ENCODE measurements at places on chromosomes 3 and 15. TPM values are rescaled to one million over a fixed set of nuclear protein-coding genes. Genes with fewer than 3 reads are reported as not detected.

DNA sequence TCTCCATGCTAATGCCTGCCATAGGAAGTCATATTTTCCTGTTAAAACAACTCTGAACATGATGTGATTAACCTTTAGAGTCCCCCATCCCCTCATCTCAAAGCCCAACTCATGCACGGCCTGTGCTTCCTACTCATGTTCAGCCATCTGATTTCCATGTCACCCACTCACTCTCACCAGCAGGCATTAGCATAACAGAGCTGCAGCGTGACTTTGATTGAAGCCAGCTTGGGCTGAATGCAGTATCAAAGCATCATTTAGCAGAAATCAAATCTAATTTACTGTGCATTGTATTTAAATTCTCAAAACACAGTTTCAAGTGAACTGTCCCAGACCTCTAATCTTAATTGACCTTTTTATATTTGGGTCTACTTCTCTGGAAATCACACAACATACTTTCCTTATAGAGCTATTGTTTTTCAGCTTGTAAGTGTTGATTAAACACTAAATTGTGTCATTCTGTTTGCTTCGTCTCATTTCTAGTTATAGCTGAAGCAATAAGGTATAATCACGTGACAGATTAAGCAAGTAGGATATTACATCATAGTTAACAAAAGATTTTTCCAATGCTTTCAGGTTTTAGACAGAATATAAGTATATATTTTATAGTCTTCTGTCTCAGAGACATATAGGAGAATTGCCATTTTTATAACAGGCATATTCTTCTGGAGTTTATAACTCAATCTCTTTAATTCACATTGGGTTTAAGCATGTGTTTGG lies 501.5 kb downstream of the ROBO2 start:
- no peak overlapping the region for H3K27ac ChIP-seq
- H3K36me3 ChIP-seq = no peaks in the 10 kb centered on the region
- no peak overlapping the region for H3K4me3 ChIP-seq
- no peaks in the 10 kb centered on the region for H3K4me1 ChIP-seq
- no peak for DNase-seq

The FEZF2 gene
- total RNA-seq = not detected

The CILP gene
- 0.12 TPM for total RNA-seq

DNA sequence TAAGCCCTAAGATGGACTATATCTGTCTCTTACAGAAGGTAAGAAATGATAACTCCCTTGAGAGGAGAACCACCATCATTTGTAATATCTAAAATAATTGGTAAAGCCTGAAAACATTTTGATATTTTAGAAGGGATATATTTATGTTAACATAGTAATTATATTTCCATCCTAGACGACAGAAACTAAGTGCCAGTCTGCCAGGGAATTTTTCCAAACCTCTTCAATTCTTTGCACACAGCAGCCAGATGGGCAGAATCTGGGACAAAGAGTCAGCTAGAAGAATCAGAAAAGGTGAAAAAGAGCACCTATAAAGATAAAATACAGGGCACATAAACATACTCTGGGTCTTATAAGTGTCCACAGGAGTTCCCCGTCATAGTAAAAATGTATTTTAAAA lies 70.0 kb upstream of the CBLB start:
- no peaks in the 10 kb centered on the region for H3K36me3 ChIP-seq
- H3K27ac ChIP-seq = no peak overlapping the region
- no peaks in the 10 kb centered on the region for H3K27me3 ChIP-seq
- H3K4me1 ChIP-seq = no peaks in the 10 kb centered on the region

GRCh38 chr3:168250415-168250861 lies 154.7 kb upstream of the GOLIM4 start:
- no peak for DNase-seq
- no peaks in the 10 kb centered on the region for H3K36me3 ChIP-seq
- H3K27me3 ChIP-seq = peaks cover 63% of the 10 kb centered on the region
- H3K4me1 ChIP-seq = peaks cover 7% of the 10 kb centered on the region

The ALG3 gene
- 52.2 TPM for total RNA-seq

The GRK7 gene
- 0.12 TPM for total RNA-seq

The IGDCC3 gene
- total RNA-seq = not detected

DNA sequence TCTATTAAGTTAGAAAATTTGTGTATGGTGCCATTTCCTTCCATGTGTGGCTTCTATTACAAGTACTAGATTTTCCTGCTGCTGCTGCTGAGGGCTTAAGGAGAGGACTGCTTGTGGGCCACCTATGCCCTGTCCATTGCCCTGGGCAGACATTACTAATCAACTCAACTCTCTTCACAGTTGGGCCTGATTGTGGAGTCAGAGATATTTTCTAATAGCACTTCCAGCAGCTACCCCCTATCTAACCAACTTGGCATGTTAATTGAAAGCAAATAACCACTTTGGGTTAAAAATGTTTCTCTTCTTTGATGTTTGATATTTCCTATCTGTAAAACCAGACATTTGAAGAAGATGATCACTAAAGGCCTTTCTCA lies 242.0 kb downstream of the EDEM1 start:
- H3K4me1 ChIP-seq = peaks cover 3% of the 10 kb centered on the region
- peaks cover 9% of the 10 kb centered on the region for H3K27me3 ChIP-seq

DNA sequence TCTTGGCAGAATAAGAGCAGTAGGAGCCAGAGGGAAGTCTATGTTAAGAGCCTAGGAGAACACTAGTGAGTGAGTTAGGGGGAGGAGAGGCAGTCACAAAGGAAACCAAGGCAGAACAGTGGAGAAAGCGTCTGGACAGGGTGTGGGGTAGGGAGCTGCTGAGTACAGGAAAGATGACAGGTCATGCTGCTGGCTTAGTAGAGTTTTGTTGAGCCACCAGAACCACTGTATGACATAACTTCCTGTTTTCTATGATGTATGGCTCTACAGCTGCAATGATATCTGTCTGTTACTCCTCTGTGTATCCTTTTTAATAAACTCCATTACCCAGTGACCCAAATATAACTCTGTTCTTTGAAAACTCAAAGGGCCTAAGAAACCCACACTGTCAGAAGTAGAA lies 10.6 kb upstream of the STT3B start:
- peaks cover 11% of the 10 kb centered on the region for H3K4me1 ChIP-seq
- H3K27me3 ChIP-seq = peaks cover 3% of the 10 kb centered on the region
- DNase-seq = peak; percentile 69
- H3K4me3 ChIP-seq = peak overlapping the region; percentile 71
- H3K27ac ChIP-seq = peak overlapping the region; percentile 74

GRCh38 chr15:42608110-42608531 lies 32.7 kb downstream of the STARD9 start:
- H3K36me3 ChIP-seq = no peaks in the 10 kb centered on the region
- peak overlapping the region; percentile 80 for H3K4me3 ChIP-seq
- peak overlapping the region; percentile 32 for H3K27ac ChIP-seq
- H3K4me1 ChIP-seq = peaks cover 41% of the 10 kb centered on the region
- peak; percentile 77 for DNase-seq
- no peaks in the 10 kb centered on the region for H3K27me3 ChIP-seq

GRCh38 chr15:63560741-63561448 lies 36.3 kb upstream of the FBXL22 start:
- no peak for DNase-seq
- no peaks in the 10 kb centered on the region for H3K27me3 ChIP-seq
- H3K36me3 ChIP-seq = peaks cover 12% of the 10 kb centered on the region
- H3K4me3 ChIP-seq = peak overlapping the region; percentile 53
- H3K4me1 ChIP-seq = peaks cover 24% of the 10 kb centered on the region
- peak overlapping the region; percentile 61 for H3K27ac ChIP-seq

- peaks cover 12% of the 10 kb centered on the region for H3K36me3 ChIP-seq
- H3K27ac ChIP-seq = no peak overlapping the region
- no peaks in the 10 kb centered on the region for H3K4me1 ChIP-seq
- H3K4me3 ChIP-seq = no peak overlapping the region
Observed at GRCh38 chr3:96986241-96986640, 171.8 kb downstream of the EPHA6 start.

DNA sequence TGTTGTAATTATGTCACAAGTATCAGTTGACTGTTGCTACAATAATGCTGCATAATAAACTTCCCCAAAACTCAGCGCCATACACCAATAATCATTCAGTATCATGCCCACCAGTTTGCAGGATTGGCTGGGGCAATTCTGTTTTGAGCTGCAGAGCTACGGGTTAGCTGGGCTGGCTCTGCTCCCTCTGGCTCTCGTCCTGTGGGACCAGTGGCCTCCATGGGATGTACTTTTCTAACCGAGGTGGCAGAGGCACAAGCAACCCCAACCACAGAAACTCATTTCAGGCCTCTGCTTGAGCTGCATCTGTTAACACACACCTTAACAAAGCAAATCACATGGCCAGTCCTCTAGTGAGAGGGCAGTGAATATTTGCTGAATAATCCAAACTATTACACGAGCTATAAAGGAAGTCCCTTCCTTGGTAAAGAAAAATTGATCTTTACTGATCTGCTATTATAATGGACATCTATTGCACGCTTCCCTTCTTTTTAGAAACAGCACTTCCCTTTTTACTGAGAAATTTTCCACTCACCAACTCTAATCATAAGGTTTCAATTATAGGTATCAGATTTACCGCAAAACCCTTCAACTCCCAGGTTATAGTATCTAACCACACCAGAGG lies 10.9 kb upstream of the BCL2A1 start:
- DNase-seq = no peak
- no peak overlapping the region for H3K27ac ChIP-seq
- no peaks in the 10 kb centered on the region for H3K36me3 ChIP-seq
- no peaks in the 10 kb centered on the region for H3K27me3 ChIP-seq
- H3K4me3 ChIP-seq = no peak overlapping the region

GRCh38 chr15:93359425-93360131 lies 270.6 kb upstream of the RGMA start:
- no peaks in the 10 kb centered on the region for H3K4me1 ChIP-seq
- no peak for DNase-seq
- H3K27ac ChIP-seq = no peak overlapping the region
- no peaks in the 10 kb centered on the region for H3K36me3 ChIP-seq
- H3K27me3 ChIP-seq = peaks cover 11% of the 10 kb centered on the region

The OSTN gene
- total RNA-seq = not detected

The OCA2 gene
- total RNA-seq = not detected

DNA sequence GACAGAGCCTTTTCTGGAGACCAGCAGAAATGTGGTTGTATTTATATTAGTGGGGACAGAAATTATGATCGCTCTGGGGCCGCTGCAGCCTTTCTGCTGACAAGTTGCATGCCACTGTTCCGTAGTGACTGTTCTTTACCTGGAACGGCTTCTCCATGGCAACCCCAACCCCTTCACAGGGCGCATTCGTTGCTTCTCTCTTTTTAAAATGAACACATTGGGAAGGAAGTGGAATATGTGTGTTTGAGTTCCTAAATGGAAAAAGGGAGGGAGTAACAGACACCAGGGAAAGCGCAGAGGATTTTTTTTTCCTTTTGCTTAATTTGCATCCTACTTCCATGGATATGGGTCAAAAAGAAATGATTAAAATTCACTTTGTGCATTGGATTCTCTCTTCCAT lies 482.0 kb upstream of the SUCLG2 start:
- H3K36me3 ChIP-seq = peaks cover 6% of the 10 kb centered on the region
- no peaks in the 10 kb centered on the region for H3K4me1 ChIP-seq
- H3K27me3 ChIP-seq = no peaks in the 10 kb centered on the region
- H3K4me3 ChIP-seq = no peak overlapping the region
- H3K27ac ChIP-seq = no peak overlapping the region

DNA sequence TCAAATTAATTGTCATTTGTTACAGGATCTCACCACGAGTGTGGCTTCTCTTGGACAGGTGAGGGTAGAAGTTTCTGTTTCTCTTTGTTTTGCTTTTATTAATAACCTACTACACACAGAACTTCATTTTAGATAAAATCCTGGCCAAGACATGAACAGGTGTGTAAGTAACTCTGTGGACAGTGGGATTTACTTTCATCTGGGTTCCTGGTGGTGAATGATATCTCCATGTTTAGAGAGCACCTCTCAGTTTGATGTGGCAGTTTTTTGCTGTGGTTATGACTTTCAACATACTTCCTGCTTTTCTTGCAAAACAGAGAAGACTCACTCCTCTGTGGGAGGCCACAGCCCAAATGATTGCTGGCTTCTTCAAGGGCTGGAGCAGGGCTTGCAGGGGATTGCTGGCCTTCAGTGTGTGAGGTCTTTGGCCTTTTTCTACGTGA lies 71.1 kb upstream of the XCR1 start:
- peak overlapping the region; percentile 100 for H3K27ac ChIP-seq
- peak; percentile 91 for DNase-seq
- H3K27me3 ChIP-seq = no peaks in the 10 kb centered on the region
- peaks cover 79% of the 10 kb centered on the region for H3K4me1 ChIP-seq

The NEDD4 gene
- 14.9 TPM for total RNA-seq

The GAP43 gene
- not detected for total RNA-seq

The PIGZ gene
- total RNA-seq = 1.4 TPM

The TEX55 gene
- not detected for total RNA-seq

DNA sequence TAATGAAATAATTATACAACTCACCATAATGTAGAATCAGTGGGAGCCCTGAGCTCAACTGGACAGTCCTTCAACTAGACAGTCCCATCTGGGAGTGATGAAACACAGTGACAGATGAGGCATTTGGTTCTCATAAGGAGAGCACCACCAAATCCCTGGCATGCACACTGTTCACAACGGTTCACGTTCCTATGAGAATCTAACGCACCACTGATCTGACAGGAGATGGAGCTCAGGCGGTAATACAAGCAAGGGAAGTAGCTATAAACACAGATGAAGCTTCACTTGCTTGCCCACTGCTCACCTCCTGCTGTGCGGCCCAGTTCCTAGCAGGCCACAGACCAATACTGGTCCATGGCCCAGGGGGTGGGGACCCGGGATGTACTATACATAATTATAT lies 17.0 kb downstream of the PRKAR2A start:
- no peak for DNase-seq
- H3K4me1 ChIP-seq = peaks cover 7% of the 10 kb centered on the region
- H3K27ac ChIP-seq = no peak overlapping the region
- no peak overlapping the region for H3K4me3 ChIP-seq
- no peaks in the 10 kb centered on the region for H3K27me3 ChIP-seq
- H3K36me3 ChIP-seq = no peaks in the 10 kb centered on the region

The ONECUT1 gene
- not detected for total RNA-seq

DNA sequence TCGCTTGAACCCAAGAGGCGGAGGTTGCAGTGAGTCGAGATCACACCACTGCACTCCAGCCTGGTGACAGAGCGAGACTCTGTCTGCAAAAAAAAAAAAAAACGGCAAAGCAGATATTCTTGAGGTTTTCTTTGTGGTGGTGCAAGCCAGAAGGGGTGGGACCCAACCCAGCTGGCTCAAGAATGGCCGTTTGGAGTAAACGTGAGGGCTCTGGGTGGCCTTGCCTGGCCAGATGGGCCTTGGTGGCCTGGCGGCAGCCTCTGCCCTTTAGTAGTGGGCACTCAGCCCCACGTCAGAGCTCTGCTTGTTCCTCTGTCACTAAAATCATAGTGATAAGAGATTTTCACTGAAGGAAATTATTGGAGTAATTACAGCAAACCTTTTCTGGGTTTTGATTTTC lies 50.5 kb downstream of the ATP1B3 start:
- H3K4me1 ChIP-seq = no peaks in the 10 kb centered on the region
- no peak for DNase-seq
- no peak overlapping the region for H3K27ac ChIP-seq
- peaks cover 11% of the 10 kb centered on the region for H3K36me3 ChIP-seq
- H3K27me3 ChIP-seq = no peaks in the 10 kb centered on the region

The DNAJC19 gene
- total RNA-seq = 37.7 TPM

DNA sequence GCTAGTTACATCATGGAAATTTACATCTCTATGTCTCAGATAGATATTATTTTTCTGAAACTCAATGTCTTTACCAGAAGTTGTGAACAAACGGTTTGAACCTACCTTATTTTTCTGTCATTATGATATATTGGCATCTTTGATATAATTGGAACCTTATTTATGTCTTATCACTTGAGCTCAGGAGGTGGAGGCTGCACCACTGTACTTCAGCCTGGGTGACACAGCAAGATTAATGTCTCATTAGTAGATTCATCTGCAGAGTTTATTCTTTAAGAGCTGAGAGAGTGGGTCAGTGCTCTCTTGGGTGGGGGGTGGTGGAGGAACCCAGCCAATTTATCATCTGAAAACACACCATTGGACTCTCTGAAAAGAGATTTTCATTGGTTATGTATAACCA lies 21.4 kb downstream of the SCG3 start:
- H3K4me1 ChIP-seq = no peaks in the 10 kb centered on the region
- H3K27ac ChIP-seq = no peak overlapping the region
- no peaks in the 10 kb centered on the region for H3K36me3 ChIP-seq

Data from natural killer cell treated with Interleukin-12 subunit alpha and Interleukin-12 subunit beta and Interleukin-15 and Interleukin-18, amount 100 ng/mL, for 72 hours (primary cell).